Retinal pigment epithelial cell (primary cell): ENCODE measurements at places on chromosomes 6 and 20.

DNA sequence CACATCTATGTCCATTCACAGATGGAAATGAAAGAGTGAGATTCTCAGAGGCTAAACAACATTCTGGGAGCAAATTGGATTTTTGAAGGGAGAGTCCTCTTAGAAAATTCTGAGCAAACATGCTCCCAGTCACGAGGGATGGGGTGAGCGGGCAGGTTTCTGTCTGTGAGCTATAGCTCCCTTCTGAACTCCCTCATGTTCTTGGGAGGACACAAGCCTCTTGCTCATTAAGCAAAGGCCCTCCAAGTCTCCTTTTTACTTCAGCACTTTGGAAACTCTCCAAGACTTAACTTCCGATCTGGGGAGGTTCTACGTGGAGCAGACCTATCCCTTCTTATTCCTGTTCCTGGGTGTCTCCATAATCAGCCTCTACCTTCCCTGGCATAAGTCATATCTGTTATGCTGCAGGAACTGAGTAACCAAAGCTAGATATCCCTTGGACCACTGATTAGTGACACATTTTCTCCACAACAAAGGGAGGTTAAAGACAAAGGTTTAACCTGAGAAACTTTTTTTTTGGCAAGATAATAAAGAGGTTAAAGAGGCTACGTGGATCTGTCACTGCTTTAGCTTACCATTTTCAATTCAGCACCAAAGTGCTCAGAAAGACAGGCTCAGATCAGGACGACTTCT lies 33.0 kb upstream of the SMIM29 start:
- DNase-seq, result no peak

GRCh38 chr20:10555865-10556308 lies 117.9 kb downstream of the JAG1 start:
- no peak for DNase-seq

- no peak for DNase-seq
Observed at GRCh38 chr20:15071085-15071808, 733.8 kb upstream of the FLRT3 start.

DNA sequence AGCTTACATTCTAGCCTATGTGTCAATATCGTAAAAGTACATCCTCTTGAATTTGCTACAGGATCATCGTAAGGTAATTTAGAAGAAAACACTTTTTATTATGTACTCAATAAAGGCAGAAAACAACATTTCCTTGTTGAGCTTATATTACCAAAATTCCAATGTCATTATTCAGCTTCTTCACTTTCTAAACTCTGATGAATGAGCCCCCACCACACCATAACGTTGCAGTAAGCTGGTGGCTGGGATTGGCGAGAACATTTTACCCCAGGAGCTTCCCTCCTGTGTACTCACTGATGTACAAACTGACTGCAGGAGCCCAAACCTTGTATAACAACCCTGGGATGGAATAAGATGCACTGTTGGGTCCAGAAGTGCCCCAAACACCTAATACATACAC lies 238.1 kb upstream of the MARCKS start:
- DNase-seq, result no peak

DNA sequence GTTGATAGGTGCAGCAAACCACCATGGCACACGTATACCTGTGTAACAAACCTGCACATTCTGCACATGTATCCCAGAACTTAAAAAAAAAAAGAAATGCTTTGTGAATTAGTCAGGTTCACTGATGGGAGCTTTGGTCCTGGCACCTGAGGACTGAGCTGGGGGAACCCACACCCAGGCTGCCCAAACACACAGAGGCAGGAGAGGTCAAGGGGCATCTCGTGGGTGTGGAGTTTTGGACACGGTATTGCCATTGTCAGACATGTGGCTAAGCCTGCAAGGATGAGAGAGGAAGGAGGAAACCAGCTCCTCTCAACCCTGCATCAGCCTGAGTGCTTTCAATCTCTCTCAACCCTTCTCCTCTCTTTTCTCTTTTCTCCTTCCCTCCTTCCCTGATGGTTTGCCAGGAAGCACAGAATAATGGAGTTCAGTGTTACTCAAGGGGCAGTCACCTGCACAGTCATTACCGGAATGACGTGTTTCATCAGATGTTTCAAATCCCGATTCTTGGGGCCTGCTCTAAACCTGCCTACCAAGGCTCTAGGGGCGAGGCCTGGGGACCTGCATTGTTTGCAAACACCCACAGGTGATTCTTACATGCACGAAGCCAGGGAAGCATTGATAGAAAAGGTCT lies 89.9 kb upstream of the NEDD9 start:
- no peak for DNase-seq

GRCh38 chr6:162833776-162834175 lies 106.0 kb downstream of the PACRG start:
- no peak for DNase-seq

GRCh38 chr6:5096482-5096881 lies 11.3 kb downstream of the PPP1R3G start:
- no peak for DNase-seq

GRCh38 chr6:2468601-2468955 lies 223.2 kb upstream of the GMDS start:
- no peak for DNase-seq

DNA sequence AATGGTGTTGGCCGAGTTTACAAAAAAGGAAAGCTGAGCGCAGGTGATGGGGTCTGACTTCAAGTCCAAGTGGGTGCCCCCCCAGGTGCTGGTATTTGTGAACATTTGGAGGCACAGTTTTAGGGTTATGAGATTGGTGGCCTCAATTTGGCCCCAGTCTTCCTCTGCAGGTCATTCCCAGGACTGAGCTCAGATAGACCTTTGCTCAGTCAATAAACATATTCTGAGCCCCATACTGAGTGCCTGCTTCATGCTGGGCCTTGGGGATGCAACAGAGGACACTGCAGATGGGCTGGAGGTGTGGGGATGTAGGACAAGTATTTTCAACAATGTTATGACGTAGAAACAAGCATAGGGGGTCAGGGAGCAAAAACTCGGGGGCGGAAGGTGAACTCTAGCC lies 33.5 kb downstream of the TGM3 start:
- no peak for DNase-seq

DNA sequence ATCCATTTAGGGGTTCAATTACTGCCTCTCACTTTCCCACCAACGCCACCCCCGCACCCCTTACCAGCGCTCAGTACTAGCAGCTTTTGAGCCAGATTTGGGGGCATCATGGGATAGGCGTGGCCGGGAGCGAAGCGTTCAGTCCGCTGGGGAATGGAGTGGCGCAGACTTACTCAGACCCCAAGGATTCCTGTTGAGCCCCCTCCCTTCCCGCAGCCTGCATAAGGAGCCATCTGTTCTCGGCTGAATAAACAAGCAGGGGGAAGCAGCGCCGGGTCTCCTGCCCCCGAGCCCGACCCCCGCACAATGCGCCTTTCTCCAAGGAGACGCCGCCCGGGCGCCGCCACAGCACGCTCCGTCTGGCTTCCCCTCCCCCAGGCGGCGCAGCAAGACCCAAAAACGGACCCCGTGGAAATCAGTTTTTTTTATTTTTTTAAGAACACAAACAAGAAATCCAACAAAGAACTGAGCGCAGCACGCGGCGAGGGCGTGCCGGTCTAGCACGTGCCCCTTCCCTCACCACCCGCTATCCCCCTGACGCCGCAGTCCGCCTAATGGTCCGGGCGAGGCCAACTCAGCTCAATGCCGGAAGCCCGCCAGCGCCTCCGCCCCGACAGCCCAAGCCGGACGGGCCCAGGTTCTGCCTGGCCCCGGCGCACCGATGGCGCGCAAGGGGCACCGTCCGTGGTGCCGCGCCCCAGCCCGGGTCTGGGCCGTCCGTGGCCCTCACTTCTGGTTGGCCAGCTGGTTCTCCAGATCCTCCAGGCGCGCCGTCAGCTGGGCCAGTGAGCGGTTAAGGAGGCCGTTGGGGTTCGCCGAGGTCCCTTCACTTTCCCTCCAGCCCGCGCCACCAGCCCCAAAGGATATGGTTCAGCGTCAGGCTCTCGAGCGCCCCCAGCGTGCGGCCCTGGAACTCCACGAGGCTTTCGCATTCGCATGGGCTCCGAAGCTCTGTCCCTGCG lies 13.3 kb upstream of the RBPJL start:
- peak; percentile 15 for DNase-seq

DNA sequence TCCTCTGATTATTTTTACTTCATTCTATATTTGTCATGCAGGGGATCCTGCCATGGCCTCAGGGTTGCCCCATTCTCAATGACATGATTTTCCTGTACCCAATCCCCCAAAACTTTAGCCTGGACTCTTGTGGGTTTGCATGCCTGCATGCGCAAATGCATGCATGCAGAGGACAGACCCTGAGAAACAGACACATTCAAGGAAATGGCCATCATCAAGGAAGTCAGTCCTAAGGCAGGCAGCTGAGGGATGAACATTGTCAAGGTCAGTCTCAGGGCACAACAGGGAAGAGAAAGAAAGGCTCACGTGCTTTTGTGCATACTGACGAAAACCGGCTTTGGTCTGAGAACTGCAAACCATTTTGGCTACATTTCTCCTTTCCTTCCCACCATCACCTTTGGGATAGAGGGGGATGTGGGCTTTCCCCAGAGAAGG lies 13.1 kb downstream of the NEDD9 start:
- DNase-seq, result no peak

- DNase-seq, result peak; percentile 90
Observed at GRCh38 chr6:137265561-137266308, 46.5 kb upstream of the IFNGR1 start.

DNA sequence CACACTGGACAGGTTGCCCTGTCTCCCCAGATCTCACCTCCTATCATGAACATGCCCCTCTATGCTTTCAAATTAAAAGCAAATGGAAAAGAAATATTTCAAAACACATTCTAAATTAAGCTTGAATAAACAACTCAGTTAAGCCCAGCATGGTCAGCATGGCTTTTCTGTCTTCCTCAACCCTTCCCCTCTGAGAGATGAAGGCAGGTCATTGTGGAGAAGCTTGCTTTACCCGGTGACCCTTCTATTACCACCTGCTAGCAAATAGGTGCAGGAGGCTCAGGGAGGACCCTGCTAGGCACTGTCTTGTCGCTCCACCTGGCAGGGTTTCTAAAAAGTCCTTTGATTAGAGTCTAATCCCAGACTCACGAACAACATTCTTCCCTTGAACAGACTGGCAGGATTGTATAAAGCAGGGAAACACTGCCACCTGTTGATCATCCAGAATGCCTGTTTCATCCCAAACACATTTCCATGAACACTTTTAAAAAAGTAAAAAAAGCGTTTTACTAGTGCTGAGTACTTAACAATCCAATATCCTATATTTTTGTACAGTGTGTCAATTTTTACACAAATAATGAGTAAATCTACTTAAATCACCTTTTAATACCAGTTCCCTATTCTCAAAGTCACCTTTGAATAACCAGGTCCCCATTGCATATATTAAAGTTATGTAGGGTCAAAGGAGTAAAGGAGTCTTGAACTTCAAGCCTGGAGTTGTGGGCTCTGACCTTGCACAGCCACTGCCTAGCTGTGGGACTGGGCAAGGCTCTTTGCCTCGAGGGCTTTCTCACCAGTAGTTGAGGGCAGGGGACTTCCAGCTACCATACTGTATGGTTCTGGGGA lies 75.5 kb downstream of the GPR6 start:
- no peak for DNase-seq

DNA sequence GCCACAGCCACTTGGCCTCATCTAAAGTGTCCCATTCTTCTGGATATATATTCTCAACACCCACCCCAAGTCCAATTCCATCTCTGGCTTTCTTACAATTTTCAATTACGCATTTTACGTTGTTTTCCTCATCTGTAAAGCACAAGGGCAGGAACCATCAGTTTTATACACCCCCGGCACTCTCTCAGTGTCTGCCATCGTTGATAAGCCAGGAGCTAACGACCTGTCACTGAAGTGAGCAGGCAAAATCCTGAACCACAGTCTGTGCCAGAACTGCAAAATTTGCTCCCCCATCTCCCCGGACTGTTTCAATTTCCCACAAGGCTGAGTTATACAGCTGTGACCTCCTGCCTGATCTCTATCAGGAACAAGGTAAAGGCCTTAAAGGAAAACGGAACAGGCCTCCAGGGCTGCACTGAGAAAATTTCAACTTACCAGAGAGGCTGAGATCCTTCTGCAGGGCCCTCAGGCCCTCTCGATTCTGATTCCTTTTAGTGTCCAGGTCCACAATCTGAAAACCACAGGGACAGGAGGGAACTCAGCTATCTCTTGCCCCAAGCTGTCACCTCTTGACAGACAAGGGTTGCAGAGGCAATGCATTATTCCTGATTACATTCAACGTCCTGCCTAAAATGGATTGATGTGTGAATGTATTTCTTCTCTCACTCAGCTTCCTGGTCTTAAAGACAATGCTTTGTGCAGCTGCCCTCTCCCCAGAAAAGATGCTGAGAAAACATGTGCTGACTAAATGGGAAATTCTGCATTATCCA lies 1.8 kb downstream of the PDRG1 start:
- DNase-seq, result no peak

DNA sequence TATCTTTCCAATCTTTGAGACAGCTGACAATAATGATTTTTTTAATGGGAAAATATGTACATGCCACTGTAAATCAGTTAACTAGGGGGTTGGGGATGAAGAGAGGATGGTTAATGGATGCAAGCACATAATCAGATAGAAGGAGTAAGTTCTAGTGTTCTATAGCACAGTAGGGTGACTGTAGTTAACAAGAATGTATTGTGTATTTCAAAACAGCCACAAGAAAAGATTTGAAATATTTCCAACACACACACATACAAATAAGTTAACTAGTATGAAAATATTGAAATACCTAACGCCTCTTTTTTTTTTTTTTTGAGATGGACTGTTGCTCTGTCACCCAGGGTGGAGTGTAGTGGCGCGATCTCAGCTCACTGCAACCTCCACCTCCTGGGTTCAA lies 153.4 kb upstream of the SALL4 start:
- no peak for DNase-seq

DNA sequence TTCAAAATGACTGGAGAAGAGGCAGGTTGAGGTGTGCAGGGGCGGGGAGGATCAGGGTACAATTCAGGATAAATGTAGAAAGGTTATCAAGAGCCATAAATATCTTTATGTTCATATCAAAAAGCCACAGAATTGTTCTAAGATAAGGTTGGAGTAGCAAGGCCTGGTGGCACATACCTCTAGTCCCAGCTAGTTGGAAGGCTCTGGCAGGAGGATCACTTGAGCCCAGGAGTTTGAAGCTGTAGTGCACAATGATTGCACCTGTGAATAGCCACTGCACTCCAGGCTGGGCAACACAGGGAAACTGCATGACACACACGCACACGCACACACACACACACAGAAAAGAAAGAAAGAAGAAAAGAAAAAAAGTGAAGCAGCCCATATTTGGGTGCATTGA lies 194.8 kb downstream of the GRIK2 start:
- no peak for DNase-seq

DNA sequence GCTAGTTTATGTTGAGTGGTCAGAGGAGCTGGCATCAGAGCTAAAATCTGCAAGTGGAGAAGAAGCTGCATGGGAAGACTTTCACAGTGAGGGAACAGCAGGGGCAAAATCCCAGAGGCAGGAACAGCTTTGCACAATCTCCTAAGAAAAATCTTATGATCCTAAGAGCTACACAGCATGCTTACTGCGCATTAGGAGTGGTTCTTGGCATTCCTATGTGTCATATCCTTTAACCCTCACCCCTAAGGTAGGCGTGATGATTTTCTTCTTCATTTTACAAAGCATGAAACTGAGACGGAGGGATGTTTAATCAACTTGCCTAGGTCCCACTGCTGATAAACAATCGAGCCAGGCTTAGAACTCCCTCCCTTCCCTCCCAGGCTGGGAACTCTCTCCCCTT lies 313.6 kb upstream of the SULF2 start:
- DNase-seq, result peak; percentile 72
